NCI-H1436 (cell line): ENCODE measurements at places on chromosomes 11 and 22.

DNA sequence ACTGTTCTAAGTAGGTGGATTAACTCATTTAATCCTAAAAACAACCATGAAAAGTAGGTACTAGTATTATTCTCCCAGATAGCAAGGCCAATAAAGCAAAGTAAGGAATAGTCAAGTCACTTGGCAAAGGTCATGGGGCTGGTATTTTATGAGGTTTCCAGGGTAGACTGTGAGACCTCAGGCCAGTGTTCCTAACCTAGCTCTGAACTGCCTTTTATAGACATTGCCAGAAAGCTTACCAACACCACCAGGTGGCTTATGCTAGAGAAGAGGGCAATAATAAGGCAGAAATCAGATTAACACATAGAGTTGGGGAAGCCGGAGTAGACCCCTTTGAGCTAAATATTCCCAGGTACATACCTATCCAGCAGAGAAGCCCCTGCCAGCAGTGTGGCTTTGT, 490.9 kb upstream of the TENM4 start:
- DNase-seq = no peak

DNA sequence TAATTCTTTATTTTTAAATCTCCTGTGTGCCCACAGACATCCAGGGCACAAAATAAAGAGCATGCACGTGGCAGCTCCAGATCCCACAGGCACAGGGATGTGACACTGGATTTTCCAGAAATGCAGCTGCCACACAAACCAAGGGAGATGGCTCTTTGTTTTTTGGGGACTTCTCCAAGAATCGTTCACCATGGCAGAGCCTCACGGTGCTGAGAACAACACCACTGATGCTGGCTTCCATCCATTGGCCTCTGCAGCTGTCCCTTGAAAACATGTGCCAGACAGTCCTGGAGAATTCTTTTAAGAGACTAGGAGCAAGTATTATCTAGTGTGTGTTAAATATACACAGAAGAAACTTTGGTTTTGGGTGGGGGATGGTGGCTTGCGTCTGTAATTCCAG, 108.4 kb upstream of the SLC22A12 start:
- no peak for DNase-seq

DNA sequence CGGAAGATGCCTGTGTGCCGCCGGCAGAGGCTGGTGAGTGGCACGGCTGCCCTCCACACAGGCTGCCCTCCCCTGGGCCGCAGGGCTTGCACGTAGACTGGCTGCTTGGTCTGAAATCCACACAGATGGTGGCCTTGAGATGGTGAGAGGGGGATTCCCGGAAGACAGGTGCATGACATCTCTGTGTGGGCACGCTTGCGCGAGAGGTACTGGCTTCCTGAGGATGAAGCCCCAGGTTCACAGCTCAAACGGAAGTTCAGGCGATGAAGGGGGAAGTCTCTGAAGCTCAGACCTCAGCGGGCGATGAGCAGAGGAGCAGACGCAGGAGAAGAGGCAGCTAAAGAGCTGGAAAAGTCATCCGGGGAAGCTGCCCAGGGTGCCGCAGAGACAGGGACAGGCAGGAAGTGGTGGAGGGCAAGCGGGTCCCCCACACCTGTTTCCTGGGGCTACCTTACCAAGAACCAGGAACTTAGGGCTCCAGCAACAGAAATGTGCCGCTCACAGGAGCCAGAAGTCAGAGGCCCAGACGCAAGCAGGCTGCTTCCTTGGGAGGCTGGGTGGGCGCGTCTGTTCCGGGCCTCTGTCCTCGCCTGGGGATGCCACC, 7.2 kb downstream of the CRELD2 start:
- no peak for DNase-seq

- no peak for DNase-seq
Measured at GRCh38 chr11:39102236-39102635, 2357.2 kb downstream of the LRRC4C start.

- no peak for DNase-seq
Measured at GRCh38 chr22:34950489-34950888, 115.5 kb upstream of the ISX start.

DNA sequence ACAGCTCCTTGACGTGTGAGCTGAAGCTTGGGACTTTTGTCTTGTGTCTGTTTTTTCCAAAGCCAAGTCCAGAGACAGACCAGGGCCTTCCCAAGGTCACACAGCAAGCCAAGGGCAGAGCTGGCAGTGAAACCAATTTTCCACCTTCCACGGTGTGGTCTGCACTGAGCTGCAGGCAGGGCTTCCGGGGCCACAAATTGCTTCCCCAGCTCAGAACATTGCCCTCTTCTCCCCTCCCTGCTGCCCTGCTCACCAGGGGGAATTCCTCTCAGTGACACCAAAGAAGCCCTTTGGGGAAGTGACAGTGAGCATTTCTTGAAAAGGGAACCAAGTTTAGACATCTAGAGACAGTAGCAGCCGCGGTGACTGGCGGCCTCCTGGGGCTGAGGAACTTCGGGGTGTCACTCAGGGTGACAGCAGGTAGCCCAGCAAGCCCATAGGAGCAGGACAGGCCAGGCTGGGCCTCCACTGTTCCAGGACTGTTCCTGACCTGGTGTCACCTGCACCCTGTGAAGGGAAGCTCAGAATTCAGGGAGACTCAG, 9.2 kb downstream of the FXYD2 start:
- no peak for DNase-seq

DNA sequence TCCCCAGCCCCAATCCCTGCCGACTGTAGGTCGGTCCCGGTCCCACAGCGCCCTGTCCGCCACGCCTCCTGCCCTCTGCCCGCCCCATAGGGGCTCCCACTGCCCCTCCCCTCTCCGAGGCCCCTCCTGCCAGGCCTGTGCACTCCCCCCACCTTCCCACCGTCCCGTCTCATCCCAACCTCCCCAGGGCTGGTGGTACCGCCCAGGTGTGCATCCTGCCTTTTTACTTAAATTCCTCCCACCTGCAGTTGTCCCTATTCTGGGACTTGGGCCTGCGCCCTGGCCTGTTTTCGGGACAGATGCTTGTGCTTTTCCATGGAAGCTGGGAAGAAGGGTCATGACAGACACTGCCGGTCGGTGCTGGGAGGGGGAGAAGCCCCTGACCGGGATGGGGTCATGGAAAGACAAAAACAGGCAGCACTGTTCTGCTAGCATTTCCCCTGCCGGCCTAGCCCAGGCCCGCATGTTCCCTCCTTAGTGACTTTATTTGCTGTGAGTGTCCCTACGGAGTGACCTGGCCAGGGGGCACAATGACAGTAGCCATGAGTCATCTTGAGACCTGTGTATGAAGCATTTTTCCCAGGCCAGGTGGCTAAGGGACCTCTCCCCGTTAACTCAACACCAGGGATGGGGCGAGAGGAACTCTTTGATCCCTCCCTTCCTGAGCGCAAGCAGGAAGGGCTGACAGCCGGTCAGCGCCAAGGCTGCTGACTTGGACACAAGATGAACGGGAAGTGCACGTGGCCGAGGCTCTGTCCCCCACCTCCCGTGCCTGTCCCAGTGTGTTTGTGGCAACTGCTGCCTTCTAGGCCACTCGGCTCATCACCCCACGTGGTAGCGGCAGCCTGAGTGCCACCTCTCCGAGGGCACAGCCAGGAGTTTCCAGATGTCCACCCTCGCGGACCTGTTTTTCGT, 7.1 kb downstream of the TBX1 start:
- no peak for DNase-seq

DNA sequence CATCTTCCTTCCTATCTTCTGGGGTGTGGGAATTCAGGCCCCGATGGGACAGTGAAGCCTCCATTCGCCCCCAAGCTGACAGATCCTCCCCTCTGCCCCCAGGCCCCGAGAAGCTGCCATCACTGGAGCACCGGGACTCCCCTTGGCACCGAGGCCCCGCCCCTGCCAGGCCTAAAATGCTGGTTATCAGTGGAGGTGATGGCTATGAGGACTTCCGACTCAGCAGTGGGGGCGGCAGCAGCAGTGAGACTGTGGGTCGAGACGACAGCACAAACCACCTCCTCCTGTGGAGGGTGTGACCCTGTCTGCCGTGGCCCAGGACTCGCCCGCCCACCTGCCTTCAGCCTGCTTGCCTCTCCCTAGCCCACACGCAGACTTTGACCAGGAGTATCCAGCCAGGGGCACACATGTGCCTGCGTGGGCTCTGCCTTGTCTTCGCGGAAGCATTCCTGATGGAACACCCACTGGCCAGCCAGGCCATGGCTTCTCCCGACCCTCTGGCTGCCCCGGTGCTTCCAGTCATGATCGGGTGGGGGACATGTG, 8.6 kb upstream of the RELT start:
- DNase-seq = no peak

DNA sequence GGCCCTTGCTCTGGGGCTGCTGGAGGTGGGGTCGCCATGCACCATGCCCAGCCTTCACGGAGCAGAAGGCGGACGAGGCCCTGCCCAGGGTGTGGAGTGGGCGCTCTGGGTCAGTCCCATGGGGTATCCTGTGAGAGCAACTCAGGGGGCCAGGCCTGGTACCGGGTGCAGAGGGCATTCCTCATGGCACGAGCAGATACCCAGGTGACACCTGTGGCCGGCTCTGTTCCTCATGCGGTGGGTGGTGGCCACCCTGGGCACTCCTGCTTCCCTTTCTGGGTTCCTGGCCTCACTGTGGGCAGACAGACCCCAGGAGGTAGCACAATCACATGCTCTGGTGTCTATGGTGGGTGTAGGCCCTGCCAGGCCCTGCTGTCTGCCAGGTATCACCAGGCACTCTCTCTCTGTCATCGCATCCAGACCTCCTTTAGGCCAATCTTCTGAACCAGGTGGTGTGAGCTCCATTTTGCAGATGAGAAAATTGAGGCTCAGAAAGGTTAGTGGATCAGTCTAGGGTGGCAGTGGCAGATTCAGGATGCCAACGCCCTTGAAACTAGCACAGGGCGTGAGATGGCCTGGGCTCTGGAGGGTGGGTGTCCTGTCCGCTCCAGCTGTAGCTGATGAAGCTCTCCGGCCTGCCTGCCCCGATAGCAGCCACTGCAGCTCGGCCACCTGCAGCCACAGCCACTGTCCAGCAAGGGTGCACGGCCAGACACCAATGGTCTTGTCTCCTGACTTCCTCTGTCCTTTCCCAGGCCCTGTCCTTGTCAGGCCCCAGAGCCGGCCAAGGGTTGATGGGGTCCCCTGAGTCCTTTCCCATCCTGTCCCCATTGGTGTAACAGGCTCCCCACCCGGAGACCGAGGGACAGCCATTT, 15.1 kb downstream of the DGKZ start:
- no peak for DNase-seq

DNA sequence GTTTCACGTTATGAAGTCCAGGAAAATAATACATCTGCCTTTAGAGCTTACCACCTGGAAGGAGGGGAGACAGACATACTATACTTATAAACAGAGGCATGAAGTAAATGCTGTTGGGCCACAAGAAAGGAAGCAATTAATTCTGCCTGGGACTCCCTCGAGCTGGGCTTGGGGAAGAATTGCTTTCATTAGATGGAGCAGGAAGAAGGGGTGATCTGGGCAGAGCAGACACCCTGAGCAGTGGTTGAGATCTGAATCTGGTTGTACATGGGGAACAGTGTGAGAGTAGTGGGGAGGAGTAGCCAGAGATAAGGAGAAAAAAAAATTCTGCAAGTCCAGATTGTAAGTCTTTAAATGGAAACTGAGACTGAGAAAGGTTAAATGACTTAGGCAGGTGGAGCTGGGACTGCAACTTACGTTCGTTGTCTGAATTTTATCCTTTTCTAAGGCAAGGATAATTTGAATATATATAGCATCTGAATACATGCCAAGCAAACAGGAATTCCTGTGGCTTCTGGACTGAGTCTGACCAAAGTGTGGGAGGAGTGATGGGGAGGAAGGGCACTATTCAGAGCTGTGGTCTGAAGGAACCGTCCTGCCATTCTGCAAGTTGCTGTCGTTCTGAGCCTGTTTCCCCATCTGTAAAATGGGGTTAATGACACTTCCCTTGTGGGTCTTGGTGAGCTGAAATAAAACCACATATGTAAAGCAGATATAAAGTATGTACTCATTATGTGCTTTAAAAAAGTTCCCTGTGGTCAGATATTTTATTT, 7.9 kb downstream of the NCAM1 start:
- no peak for DNase-seq

GRCh38 chr11:112797648-112798293, 163.4 kb upstream of the NCAM1 start:
- no peak for DNase-seq

DNA sequence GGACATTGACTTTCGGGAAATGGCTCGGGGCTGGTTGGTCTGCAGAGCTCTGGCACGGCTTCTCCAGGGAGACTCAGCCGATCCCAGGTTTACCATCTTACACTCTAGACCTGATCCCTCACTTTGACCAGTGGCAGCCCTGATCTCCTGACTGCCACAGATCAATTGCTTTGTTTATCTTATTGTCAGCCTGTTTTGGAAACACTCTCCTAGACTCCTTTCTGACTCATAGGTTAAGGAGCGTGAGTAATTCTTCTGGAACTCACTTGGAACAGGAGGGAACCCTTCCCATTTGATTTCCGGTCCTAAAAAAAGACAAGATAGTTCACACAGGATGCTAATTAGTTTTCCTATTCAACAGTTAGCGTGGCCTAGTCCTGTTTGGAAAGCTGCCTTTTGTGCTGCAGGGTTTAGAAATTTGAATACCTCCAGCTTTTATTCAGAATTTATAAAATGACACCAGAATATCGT, 16.0 kb upstream of the BMAL1 start:
- no peak for DNase-seq

GRCh38 chr11:15114501-15115475, at the start of gene INSC:
TSS of gene INSC (plus strand) at chr11:15114923. CDS start at chr11:15149175, 34,252 bp downstream.
- DNase-seq = no peak

DNA sequence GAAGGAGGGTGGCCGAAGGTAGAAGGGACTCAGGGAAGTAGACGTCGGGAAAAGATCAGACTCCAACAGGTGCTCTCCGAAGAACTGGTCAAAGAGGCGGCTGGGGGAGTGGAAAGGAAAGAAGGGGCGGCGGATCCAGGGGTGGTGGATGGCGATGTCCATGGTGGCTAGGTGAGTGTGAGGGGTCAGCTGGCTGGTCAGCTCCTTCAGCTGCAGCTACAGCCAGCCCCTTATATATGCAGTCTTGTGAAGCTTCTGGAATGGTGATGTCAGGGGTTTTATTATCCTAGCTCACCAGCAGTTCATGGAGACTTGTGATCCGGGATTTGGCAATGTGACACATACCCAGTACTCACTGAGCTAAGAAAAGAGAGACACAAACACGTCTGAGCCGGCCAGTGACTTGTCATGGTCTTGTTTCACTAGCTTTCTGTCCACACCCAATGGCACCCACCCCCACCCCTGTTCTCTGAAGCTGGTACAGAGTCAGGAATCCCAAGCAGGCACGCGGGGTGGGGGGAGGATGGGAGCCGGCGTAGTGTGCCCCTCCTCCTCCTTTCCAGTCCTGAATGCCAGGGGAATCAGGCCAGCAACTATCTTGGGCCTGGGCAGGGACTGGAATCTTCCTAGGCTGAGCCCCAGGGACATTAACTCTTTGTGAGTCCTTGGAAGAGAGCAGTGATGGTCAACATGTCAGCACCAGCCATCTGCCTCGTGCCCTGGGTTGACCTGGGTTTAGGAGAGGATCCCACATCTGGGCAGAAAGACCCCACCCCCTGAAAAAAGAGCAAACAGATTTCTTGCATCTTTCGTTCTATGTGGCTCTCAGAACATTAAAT, at the start of gene CRYAB:
Gene CRYAB, minus strand, starts transcription at position 208 of the 839 bp plus-strand sequence. Its CDS starts 46 bp downstream, at position 162.
- DNase-seq = no peak

- no peak for DNase-seq
Measured at GRCh38 chr11:68999093-68999747, 13.8 kb downstream of the MRGPRF start.

- no peak for DNase-seq
Measured at GRCh38 chr11:111905411-111905810, 6.2 kb downstream of the CRYAB start.
